ENCODE measurements at places on chromosomes 7 and 10.

DNA sequence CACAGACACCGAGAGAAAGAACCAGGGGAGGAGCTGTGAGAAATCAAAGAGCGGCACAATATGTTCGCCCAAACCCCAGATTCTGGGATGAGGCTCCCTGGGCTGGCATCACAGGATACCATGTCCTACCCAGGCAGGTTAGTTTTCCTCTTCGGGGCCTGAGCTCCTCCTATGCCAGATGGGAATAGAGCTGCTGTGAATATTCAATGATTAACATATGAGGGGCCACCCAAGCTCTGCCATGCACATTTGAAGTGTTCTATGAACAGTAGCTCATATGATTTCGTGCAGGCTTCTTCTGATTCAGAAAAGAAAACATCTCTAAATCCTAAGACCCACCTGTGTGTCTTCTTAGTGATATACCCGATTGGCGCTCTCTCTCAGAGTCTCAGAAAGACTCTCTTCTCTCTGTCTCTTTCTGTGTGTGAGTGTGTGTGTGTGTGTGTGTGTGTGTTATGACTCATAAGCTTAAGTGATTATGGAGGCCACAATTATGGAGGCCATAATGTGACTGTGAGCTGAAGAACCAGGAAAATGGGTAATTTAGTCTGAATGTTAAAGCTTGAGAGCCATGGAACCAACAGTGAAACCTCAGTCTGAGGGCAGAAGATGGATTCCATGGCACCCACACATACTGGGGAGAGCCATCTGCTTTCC, 220.5 kb downstream of the KLF6 start:
- DNase-seq, result no peak

DNA sequence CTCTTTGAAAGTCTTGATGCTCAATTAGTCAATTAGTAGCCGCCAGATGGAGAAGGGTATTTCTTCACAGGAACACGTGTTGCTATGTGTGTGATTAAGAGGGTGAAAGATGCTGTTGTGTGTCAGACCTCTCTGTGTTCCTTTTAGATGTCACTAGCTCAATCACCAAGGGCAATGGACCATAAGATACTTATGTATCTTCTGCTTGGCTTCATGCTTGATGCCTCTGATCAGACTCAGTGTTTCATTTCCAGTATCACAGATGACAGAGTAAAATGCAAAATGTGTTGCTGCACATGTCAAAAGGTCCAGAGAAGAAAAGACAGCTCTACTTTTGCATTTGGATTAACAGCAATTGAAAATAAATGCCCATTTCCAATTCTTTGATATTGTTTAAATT, 865.9 kb downstream of the CNTNAP2 start:
- DNase-seq, result no peak

DNA sequence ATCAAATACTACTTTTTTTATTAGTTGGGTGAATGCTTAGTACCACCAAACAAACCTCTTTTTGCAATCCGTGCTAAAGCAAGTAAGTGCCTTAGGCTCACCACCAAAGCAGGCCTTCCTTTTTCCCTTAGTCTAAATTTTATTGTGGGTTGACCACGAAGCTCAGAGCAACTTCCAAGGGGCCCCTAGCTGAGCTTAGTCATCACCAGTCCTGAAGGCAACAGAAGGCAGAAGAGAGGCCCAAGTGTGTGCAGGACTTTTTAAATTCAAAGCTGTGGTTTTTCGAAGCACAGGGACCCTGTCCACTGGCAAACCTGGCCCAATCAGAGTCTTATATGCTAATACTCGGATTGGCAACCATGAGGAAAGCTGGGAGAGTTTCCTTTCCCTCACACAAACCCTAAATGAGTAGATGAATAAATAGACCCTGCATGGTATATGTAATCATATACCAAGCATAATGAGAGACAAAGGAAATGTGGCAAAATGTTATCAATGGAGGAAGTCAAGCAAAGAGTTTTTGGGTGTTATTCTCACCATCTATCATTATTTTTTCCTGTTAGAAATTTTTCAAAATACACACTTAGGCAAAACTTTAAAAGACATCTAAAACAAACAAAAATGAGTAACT, 453.2 kb upstream of the GALNT17 start:
- DNase-seq, result no peak

- no peak for DNase-seq
Measured at GRCh38 chr7:120442838-120443237, 169.9 kb downstream of the KCND2 start.

DNA sequence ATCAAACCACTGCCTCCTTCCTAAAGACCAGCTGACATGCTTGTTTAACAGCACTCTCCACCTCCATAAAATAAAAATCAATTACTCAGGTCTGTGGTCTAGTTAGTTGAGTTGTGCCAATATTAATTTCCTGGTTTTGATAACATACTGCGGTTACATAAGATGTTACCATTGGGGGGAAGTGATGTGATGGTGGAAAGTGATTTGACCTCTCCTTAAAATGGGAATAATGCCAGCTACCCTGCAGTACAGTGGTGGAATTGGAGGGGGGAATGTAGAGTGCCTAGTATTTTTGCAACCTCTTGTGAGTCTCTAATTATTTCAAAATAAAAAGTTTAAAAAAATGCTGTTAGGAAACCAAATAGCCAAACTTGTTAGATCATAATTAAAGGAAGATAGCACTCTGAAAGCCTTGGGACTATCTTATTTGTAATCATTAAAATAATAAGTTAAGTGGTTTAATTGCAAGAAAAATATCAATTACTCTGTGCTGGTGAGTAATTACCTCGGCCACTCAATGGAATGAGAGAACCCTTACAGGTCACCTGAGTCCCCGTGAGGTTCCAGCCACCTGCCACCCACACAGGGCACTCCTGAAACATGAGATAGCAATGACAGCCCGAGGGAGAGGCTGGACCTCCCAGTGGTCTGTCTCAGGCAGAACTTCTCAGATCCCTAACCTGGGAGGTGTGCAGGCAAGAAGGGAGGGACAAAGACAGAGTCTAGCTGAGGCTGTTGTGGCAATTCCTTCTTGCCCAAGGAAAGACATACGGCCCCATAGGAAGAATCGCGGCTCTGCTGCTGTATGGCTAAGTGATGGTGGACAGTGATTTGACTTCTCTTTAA, 94.1 kb downstream of the SH3PXD2A start:
- no peak for DNase-seq

GRCh38 chr7:16098058-16098457, 323.3 kb downstream of the CRPPA start:
- DNase-seq, result no peak

GRCh38 chr7:18421297-18422002, 74.1 kb upstream of the HDAC9 start:
- DNase-seq, result no peak

- DNase-seq, result no peak
Measured at GRCh38 chr10:71740069-71740653, 20.6 kb upstream of the C10orf105 start.

DNA sequence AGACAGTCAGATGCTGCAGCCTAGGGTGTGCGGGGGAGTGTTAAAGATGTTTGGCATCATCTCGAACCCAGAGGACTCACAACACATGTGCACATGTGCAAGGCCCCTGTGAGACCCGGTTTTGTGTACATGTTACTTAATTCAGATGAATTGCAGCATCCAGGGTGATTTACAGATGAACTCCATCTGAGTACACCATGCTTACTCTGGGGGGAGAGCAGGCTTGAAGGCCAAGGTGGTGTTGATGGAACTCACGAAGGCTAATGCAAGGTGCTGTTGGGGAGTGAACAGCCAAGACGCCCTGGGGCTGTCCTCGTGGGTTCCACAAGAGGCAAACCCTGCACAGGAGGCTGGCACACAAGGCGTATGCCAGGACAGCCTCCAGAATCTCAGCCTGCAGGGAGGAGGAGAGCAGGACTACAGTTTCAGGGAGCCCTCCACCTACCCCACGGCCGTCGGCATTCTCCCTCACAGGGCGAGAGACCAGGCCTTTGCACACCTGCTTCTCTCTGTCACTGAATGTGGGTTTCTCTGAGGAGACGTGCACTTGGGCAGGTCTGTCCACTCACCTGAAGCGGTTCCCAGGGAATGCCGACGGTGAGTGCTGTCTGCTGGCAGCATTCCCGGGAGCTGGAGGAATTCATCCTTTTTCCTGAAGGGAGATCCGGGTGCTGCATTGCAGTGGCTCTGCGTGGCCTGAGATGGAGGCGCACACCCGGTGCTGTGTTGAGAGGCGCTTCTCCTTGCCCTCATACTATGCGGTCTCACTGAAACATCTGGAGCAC, 178.5 kb upstream of the RNF32 start:
- no peak for DNase-seq

DNA sequence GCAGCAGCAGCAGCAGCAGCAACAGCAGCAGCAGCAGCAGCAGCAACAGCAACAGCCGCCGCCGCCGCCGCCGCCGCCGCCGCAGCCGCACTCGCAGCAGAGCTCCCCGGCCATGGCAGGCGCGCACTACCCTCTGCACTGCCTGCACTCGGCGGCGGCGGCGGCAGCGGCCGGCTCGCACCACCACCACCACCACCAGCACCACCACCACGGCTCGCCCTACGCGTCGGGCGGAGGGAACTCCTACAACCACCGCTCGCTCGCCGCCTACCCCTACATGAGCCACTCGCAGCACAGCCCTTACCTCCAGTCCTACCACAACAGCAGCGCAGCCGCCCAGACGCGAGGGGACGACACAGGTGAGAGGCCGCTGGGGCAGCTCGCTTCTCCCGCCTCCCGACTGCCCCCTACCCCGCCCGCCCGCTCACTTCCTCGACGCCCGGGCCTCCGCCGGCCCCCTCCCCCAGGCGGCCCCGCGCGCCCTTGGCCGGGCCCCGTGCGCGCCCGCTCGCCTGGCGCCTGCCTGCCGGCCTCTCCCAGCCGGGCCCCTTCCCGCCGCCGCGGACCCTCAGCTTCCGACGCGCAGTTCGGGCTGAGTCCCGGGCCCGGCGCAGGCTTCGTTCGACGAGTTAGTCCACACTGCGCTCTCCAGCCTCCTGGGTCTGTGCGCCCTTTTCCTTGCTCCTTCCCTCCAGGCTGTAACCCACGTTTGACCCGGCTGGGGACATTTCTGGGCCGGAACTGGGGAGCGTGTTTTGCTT, 882 bp downstream of the DLX6 start:
- peak; percentile 12 for DNase-seq

DNA sequence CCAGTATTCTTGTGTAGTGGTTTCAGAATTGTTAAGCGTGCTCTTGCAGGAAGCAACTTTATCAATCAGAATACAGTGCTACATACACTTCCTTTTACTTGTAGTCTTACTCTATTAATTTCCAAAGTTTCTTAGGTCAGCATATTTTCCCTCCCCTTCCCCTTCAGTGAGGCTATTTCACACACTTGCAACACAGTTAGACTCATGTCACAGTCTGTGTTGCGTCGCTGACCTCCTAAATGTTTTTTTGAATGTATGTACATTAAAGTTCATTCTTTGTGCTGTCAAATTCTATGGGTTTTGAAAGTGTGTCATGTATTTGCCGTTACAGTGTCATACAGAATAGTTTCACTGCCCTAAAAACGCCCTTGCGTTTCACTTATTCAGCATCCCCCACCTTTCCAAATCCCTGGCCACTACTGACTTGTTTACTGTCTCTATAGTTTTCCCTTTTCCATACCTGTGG, 5.4 kb upstream of the HKDC1 start:
- no peak for DNase-seq

GRCh38 chr10:18875477-18875876, 173.1 kb upstream of the MALRD1 start:
- no peak for DNase-seq

DNA sequence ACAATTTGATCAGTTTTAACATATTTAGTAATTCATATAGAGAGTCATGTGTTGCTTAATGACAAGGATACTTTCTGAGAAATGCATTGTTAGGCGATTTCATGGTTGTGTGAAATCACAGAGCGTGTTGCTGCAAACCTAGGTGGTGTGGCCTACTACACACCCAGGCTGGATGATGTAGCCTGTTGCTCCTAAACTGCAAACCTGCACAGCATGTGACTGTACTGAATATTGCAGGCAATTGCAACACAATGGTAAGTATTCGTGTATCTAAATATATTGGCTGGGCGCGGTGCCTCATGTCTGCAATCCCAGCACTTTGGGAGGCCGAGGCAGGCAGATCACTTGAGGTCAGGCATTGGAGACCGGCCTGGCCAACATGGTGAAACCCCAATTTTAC, 73.7 kb upstream of the BAIAP2L1 start:
- DNase-seq, result no peak

DNA sequence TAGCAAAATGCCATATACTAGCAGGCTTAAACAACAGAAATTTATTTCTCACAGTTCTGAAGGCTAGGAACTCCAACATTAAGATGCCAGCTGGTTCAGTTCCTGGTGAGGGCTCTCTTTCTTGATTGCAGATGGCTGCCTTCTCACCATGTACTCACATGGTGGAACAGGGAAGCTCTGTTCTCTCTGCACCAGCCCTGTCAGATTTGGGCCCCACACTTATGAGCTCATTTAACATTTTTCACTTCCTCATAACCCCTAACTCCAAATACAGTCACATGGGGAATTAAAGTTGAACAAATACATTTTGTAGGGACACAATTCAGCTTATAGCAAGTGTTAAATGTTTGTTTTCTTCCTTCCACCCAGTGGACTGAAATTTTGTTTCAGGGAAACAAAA, 218.6 kb upstream of the TAC1 start:
- no peak for DNase-seq

DNA sequence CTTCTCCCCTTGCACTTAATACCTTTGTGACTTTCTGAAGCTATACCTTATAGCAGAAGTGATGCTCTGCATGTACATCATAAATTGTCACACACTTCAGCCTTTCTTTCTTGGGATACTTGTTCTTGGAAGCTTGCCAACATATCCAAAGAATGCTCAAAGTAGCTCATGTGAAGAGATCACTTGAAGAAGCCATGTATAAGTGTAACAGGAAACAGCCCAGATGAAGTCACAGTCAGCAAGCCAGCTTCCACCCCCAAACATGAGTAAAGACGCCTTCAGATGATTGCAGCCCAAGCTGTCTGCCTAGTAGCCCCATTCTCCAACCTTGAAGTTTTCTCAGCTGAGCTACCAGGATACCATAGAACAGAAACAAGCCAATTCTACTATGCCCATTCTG, 50.9 kb downstream of the DGKB start:
- DNase-seq, result no peak

DNA sequence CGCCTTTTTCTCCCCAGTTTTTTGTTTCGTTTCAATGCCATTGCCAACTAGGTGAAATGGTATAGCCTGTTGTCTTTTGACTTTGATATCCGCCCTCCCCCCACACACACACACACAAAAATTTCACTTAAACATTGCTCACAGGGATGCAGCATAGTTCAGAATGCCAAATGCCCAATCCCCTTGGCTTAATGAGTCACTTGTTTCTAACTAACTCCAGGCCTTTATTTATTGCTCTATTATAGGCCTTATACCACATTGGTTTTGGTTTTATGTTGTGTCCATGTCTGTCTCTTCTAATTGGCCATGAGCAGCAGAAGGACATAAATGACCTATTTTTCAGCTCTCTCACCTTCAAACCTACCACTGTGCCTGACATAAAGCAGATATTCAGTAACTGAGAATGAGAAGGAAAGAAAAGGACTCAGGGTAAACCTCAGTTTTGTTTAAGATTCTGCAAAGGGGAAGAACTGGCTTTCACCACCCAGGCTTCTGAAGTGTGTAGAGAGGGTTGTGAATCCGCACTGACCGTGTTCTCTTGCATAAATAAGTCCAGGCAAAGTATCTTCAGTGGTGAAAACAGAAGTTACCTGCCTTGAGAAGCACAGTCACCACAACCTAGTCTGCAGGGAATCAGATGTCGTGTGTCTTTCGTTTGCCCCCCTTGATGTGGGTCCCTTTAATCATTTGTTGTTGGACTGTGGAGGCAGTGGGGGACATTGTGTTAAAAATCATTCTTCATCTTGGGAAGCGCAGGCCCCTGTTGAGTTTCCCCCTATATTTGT, 139.8 kb downstream of the CELF2 start:
- DNase-seq, result no peak

All from T-helper 1 cell (primary cell).